ENCODE measurements at places on chromosomes 4 and X.

GRCh38 chrX:1487401-1487800, 34.7 kb upstream of the ASMTL start:
- DNase-seq = no peak

- no peak for DNase-seq
These were observed 17.8 kb upstream of the CHIC2 start for GRCh38 chr4:54082168-54082567.

DNA sequence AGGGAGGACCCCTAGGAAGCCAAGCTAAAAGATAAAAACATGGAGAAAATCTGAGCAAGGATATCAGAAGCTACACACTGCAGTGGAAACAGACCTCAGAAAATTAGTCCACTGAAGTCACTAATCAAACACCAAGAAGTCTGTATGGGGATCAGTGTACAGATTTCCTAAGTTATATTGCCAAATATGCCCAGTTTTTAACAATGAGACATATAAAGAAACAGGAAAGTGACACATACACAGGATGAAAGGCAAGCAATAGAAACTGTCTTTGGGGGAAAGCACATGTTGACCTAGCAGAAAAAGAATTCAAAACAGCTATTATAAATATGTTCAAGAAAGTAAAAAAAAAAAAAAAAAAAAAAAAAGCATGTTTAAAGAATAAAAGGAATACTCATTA, 153.7 kb downstream of the PPP4R3C start:
- DNase-seq = no peak

DNA sequence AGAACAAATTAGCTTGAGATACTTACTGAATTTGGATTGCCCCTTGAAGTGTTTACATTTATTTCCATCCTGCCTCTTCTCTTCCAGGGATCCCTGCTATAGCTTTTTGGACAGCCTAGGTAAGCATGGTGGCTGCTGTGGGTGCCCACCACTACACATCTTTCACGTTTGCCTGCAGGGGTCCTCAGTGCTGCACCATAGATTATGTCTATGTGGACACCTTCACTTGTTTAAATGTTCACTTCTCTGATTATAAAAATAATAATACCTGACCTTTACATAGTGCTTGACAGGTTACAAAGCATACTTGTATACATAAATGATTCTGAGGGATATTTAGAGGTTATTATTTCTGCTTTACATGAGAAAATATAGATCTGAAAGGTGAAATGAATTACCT, 67.9 kb upstream of the SLC4A4 start:
- no peak for DNase-seq

DNA sequence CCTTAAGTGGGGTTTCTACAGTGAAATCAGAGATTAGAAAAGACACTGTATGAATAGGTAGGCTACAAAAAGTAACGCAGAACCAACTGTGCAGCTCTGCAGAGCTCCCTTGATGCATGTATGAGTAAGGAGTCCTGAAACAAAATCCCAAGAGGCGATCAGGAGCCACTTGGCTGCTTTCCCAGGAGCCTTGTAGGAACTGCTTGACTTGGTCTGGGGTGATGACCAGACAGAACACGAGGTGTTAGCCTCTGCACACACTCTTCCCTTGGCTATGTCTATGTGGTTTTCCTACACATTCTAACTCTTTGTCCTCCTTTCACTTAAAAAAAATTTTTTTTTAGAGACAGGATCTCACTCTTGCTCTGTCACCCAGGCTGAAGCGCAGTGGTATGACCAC, 22.8 kb upstream of the AP1S2 start:
- DNase-seq = no peak

Measured in NCI-H774 (cell line).